ENCODE measurements at places on chromosomes 2 and 18.

- no peak for DNase-seq
Measured at GRCh38 chr2:234821946-234822475, 129.8 kb upstream of the SH3BP4 start.

GRCh38 chr2:48391616-48392015, 138.3 kb upstream of the STON1 start:
- no peak for DNase-seq

DNA sequence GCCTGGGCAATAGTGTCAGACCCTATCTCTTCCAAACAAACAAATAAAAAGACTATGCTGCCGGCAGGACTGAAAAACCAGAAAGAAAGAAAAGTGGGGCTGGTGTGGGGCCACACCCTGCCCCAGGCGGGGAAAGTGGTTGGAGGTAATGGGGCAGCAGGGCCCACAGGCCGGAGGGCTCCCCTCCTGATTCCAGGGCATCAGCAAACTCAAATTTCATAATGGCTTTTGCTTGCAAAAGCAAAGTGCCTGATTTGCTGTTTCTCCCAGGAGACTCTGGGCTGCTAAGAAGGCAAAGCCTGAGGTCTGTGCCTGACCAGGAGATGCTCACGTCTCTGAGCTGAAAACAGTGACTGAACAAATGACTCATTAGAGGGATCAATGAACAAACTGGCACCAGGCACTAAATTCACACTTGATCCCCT, 121.9 kb downstream of the HDAC4 start:
- DNase-seq = no peak

DNA sequence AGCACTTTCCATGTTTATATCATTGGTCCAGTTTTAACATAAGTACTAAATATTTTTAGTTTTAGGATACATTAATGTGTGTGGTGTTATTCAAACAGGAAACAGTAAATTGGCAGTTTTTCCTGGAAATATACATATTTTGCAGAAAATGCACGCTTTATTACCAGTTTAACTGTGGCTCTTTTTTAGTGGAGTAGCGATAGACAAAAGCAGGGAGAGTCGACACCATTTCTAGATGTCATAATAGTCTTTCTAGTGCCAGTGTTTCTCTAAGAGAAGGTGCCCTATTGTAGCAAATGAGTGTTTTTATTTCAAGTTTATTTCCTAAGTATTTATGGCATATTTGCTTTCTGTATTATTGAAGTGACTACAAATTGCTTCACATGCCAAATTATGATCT, 9.1 kb upstream of the SLC35G4 start:
- DNase-seq = no peak

GRCh38 chr2:168890006-168890782, at the start of gene SPC25:
TSS of gene SPC25 (minus strand) at chr2:168890430. CDS start at chr2:168889519, 911 bp downstream.
- DNase-seq = peak; percentile 93
